Muscle of leg (tissue), 16 donors: ENCODE measurements at places on chromosomes 7 and 10. TPM values are rescaled to one million over a fixed set of nuclear protein-coding genes. Genes with fewer than 3 reads are reported as not detected.

The MYPN gene
- 69.2 TPM for total RNA-seq

DNA sequence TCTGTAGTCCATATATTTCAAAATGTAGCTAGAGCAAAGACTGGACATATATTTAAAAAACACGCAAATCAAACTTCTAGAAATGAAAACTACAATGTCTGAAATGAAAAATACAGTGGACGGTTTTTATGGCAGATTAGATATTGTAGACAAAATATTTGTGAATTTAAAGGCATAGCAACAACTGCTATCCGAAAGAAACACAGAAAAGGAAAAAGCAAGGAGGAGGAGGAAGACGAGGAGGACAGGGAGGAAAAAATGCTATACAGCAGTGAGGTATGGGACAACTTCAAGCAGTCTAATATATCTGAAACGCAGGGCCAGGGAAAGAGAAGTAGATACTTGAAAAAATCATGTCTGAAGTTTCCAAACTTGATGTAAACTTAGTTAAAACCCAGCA lies 13.3 kb downstream of the WASL start:
- no peak for DNase-seq

The CDC123 gene
- 60.2 TPM for total RNA-seq

GRCh38 chr7:149625947-149626392 lies 128.4 kb upstream of the ZNF746 start:
- peak; percentile 13 for DNase-seq

DNA sequence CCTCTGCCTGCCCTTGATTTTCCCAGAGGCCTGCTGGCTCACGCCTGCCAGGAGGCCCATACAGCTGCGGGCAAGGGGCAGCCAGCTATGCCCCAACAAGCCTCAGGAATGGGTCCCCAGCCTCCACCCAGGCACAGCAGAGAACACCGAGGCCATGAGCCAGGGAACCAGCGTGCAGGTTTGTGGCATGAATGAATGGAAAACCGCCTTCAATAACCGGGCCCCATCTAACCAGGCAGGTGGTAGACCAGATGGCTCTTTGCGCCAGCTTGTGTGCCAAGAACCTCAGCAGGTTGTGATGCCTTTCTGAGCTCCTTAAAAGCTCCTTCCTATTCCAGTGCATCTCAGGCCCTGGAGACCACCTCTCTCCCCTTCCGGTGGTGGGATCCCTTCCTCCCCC lies 50.2 kb downstream of the ELFN1 start:
- no peak for DNase-seq

The PRKAR2B gene
- 3.7 TPM for total RNA-seq

DNA sequence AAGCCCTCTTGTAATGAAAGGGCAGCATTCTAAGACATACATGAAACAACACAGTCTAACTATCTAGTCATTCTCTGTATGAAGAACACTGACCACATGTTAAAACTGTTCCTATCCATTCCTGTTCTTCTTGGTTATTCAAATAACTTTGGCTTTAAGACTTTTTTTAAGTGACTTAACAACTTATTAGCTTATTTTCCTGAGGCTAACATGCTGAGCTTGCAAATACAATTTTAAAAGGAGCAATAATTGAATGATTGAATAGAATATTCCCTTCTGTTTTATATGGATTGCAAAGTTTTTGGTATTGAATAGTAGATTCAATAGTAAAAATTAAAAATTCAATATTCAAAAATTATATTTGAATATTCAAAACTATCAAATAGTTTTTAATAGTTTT lies 92.3 kb downstream of the HTR5A start:
- no peak for DNase-seq

- peak; percentile 79 for DNase-seq
Observed at GRCh38 chr10:62166331-62167131, 102.1 kb downstream of the RTKN2 start.

GRCh38 chr10:24556750-24557742 lies 166.6 kb downstream of the ARHGAP21 start:
- DNase-seq, result peak; percentile 81

- peak; percentile 67 for DNase-seq
Observed at GRCh38 chr10:12707461-12708185, 293.9 kb downstream of the CCDC3 start.

- DNase-seq, result peak; percentile 78
Observed at GRCh38 chr7:26398756-26399509, 107.3 kb downstream of the SNX10 start.

- no peak for DNase-seq
Observed at GRCh38 chr7:74655768-74656440, 1.6 kb upstream of the GTF2I start.

DNA sequence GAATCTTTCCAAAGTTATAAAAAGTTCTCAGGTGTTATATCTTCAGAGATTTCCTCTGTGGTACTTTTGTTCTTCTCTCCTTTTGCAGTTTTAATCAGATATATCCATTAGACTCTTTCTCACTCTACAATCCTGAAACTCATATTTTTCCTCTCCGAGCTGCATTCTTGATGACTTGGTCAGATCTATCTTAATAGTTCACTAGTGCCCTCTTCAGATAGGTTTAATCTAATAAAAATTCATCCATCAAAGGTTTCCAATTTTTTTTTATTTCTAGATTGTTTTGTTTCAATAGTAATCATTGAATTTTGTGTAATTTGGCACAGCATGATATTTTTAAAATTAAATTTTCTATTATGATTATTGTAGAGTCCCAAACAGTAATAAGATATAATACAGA lies 21.8 kb upstream of the DGKB start:
- DNase-seq, result no peak

DNA sequence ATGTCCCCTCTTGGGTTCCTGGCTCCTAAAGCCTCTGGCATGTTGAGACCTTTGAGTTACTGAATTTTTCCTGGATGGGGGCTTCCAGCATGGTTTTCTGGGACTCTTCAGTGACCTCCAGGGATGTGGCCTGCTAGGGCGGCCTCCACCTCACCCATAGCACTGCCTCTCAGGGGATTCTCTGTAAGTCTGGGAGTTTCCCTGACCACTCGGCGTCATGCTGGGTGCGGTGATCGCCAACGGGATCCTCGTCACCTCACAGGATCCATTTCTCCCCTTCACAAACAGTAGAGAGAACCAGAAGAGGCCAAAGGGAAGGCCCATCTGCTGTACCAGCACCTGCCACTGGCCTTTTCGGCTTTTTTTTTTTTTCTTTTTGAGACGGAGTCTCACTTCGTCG lies 84.3 kb downstream of the NPTX2 start:
- no peak for DNase-seq

The SLC18A2 gene
- total RNA-seq, result 0.35 TPM

- DNase-seq, result peak; percentile 43
Observed at GRCh38 chr10:33666686-33667480, 332.4 kb upstream of the NRP1 start.

GRCh38 chr10:2978574-2979273 lies 88.6 kb upstream of the PFKP start:
- no peak for DNase-seq

The IMPDH1 gene
- total RNA-seq, result 16.5 TPM

GRCh38 chr7:25308246-25308645 lies 80.0 kb upstream of the NPVF start:
- DNase-seq, result no peak

DNA sequence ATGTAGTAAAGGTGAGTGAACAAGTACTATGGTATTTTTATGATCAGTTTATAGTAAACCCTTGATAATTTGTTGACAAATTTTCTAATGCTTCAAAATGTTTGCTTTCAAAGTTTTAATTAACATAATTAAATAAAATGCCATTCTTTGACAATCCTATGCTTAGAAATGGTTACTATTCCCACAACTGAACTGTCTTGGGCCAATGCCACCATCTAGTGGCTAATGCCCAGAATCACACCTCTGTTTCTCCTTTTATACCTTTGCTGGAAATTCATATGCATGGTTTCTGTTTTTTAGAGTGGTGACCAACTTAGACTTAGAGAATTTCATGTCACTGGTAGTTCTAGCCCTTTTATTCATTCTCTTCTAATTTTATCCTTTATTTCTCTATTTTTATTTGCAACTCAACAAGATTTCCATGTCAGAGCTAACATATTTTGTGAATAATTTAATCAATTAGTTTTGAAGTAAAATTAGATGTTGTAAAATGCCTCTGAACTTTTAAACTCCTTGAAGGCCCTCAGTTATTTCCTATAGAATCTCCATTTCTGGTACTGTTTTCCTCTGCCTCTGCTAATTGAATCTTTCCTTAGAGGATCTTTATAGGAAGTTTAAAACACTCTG lies 31.1 kb downstream of the PCGF5 start:
- DNase-seq, result peak; percentile 75

DNA sequence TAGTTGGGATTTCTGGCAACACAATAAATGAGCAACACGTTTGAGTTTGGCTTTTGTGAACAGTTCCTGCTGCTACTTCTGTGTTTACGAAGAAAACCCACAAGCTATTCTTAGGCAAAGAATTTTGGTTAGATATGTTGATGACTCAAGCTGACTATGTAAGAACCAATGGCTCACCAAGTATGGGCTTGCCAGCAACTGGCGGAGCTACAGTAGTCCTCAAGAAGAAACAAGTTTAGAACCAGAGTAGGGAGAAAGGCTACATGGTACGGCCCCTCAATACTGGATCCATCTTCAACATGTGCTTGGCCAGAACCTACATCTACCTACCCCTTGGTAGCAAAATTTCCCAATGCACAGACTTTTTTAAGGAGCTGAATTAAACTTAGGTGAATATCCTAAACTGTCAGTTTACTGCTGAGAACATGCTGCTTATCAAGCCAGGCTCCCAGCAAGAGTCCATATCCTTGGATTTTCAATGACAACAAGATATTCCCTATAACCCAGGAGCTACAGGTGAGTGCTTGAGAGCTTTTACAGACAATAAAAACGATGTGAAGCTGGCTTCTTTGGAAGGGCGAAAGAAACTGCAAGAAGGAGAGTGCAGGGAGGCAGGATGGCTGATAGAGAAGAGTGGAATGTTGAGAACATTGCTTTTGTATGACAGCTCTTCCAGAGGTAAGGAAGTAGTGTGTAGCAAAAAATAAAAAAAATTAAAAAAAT lies 74.3 kb upstream of the ASAH2 start:
- DNase-seq, result no peak

The TRIM73 gene
- 1.6 TPM for total RNA-seq

DNA sequence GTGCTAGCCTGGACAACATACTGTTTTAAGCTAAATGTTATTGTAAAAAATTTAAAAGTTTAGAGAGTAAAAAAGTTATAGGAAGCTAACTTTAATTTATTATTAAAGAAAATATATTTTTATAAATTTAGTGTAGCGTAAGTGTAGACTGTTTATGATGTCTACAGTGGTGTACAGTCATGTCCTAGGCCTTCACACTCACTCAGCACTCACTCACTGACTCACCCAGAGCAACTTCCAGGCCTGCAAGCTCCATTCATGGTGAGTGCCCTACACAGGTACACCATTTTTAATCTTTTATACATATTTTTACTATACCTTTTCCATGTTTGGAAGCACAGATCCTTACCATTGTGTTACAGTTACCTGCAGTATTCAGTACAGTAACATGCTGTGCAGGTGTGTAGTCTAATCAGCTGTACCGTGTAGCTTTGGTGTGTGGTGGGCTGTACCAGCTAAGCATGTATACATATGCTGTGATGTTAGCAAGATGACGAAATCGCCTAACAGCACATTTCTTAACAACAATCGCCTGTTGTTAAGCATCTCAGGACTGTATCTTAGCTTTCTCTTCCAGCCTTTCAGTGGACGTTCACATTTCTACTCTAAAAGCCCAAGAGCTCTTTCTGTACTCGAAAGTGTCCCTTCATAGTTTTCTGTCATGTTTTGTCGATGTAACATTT lies 12.5 kb downstream of the RNF32 start:
- DNase-seq, result no peak

GRCh38 chr7:77326131-77326530 lies 90.0 kb downstream of the GSAP start:
- no peak for DNase-seq

- peak; percentile 91 for DNase-seq
Observed at GRCh38 chr10:6766131-6766801, 186.2 kb upstream of the PRKCQ start.

GRCh38 chr7:18469316-18469715 lies 26.2 kb upstream of the HDAC9 start:
- DNase-seq, result no peak

DNA sequence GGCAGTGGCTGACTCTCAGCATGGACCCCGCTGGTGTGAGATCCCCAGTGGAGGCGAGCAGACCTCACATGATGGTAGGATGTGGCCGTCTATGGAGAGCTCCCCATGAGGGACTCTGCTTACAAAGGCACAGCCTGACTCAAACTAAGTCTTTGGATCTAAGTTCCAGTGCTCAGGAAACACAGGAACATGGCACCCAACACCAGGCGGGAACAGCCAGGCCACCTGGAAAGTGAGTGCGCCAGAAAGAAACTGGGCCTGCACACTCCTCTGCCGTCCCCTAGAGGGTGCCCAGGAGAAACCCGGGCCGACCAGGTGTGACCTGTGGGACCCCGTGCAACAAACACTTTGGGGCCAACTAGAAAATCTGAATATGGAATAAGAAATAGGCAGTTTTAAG lies 10.0 kb downstream of the PITRM1 start:
- DNase-seq, result no peak

The PLAC9 gene
- total RNA-seq, result 137 TPM

DNA sequence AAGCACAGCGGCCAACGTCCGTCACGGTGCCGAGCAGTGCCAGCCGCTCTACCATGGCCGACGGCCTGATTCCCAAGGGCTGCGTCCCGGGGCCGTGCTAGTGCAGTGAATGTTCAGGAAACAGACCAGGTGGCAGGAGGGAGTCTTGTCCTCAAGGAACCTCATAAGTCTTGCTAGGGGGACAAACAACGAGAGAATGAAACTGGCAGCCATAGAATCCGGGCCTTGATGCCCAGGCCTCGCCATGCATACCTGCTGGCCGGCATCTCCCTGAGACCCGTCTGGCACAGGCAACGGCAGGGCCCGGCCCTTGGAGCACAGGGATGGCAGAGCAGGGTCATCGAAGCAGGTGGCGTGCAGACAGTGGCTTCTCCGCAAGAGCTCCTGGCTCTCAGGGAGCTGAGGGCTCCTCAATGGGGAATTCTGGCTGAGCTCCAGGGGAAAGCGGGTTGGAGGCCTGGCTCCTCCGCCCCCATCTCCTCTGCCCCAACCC lies 58.8 kb downstream of the DIP2C start:
- no peak for DNase-seq

GRCh38 chr7:129607471-129608120 lies 3.9 kb upstream of the NRF1 start:
- no peak for DNase-seq

DNA sequence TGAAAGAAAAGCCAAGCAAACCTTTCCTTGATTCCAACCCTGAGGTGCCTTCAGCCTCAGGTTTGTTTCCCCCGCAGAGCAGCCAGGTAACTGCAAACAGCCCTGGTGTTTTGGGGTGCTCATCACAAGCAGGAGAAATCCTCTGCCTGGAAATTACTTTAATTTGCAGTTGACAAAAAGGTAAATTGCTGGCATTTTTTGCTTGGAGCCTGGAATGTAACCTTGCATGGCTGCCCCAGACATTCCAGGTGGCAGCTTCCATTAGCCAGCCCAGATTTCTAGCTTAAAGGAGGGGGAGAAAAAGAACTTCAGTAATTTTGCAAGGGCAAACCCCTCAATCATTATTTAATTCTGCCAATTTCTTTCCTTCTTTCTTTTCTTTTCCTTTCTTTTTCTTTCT lies 194.4 kb downstream of the MYOF start:
- DNase-seq, result no peak
